ENCODE measurements at places on chromosomes 4 and X. TPM values are rescaled to one million over a fixed set of nuclear protein-coding genes. Genes with fewer than 3 reads are reported as not detected.

DNA sequence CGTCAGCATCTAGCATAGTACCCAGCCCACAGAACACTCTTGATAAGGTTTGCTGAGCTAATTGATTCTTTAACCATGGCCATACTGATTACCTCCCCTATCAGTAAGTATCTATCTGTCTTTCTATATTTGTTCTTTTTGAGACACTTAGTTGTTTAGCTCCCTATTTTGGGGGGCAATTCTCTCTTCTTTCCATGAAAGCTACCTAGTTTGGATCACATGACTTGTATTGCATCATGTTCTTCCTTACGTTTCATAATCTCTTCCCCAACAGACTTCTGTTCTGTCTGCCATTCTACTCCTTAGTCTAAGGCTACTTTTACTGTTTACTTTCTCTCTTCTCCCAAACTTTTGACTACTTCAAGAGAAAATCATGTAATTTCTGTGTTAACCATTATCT is 39.0 kb downstream of the TBC1D19 start:
- DNase-seq: no peak

GRCh38 chr4:55524844-55525571 is 21.7 kb downstream of the CLOCK start:
- DNase-seq: no peak

The IQCM gene
- total RNA-seq: not detected

DNA sequence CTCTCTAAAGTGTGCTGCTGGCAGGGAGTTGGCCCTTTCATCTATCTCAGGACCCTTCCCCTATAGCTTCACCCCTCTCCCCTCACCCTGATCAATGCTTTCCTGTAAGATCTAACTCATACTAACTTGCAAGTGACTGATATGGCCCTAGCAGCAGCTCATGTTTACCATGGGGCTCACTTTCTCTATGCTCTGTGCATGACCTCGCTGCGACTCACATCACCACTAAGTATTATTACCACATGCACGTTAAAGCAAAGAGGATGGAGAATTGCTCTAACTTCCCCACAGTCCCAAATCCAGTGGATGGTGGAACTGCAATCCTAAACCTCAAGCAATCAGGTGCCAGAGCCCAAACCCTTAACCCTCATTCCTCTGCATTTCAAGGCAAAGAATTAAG is 626.6 kb downstream of the MID1IP1 start:
- no peak for DNase-seq

DNA sequence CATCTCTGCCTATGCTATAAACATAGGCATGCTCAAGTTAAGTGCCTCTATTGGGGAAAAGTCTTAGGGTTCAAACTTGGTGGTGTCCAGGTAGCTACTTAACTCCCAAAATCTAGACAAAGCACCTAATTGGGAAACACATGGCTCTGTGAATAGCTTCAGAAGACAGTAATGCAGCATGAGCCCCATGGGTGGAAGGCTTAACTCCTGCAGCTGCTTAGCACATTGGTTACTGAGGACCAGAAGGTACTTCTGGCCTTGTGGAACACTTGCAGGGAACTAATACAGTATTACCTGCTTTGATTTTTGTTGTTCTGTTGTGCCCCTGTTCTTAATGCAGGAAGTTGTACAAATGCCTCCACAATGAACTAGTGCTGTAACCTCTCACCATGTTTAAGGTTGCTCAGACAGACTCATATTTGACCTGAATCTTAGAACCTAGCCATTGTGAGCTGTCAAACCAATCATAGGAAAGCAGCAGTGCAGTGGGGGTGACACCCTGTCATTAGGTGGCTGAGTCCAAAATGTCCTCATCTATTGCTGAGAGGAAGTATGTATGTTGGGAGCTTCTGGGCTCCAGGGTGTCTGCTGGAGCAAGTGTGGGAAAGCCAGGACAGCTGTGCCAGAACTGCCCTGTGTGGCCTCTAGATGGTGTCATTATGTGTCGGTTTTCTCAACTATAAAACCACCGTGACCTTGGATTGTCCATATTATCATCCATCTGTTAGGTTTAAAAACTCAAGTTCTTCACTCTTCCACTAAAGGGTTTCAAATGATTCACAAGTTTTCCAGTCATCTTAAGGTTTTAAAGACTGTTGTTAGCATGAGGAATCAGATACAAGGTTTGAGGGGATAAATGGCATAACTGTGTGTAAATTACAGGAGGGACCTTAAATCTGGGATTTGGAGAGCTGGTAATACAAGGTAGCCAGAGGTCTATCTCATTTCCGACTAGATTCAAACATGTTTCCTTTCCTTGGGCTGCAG is 69.9 kb upstream of the WDR1 start:
- DNase-seq: no peak

The FBXW7 gene
- total RNA-seq: 125 TPM

DNA sequence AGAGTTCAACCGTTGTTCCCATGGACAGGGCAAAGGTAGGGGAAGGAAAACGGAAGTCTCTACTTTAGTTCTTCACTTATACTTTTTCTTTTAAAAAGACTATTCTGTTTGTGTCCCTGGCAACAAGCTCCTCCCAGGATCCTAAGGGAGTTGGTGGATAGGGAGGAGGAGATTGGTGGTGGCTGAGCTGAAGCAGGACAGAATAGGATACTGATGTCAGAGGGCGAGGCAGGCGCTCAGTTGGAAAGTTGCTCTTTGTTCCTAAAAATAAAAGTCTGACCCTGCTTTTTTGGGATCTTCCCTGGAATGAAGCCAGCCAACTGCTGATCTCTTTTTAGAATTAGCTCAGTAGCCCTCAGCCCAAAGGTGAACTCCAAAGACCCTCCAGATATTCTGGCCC is 104.7 kb downstream of the MGST2 start:
- DNase-seq: no peak

DNA sequence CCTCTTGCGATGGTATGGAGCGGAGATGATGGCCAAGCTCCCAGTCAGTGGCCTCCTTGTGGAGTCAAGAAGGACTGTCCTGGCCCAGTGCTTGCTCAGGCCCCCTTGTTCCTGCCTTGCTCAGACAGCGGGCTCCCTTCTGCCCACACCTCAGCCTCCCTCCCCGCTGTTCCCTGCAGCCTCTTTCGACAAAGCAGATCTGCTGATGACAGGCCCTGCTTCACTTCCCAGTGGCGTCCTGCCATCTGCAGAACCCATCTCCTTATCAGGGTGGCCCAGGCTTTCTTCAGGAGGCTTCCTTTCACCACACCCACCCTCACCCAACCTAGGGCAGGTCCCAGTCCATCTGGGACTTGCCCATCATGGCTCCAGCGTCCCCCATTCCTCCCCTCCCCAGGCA is 80.0 kb downstream of the CLDN34 start:
- DNase-seq: no peak

The MID2 gene
- total RNA-seq: 5.8 TPM

GRCh38 chrX:40938423-40938822 is 146.8 kb upstream of the USP9X start:
- DNase-seq: no peak

DNA sequence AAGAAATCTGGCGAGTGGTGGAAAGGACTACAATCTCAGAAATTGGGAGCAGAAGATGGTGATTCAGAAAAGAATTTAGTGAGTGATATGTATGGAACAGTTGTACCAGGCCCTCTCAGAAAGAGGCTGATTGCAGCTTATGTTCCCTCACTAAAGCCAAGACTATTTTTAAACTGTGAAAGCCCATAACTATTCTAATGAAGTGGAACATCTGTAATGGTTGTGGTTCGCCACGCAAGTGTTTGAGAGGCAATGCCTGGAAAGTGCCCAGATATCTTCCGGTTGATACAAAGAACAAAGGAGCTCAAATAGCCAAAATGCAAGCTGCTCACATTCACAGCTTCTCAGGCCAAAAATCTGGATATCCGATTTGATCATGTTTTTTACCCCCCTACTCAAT is 1250.7 kb downstream of the RAPGEF2 start:
- DNase-seq: no peak

The FAM9B gene
- not detected for total RNA-seq

GRCh38 chr4:158122501-158122900 is 50.3 kb downstream of the GASK1B start:
- no peak for DNase-seq

DNA sequence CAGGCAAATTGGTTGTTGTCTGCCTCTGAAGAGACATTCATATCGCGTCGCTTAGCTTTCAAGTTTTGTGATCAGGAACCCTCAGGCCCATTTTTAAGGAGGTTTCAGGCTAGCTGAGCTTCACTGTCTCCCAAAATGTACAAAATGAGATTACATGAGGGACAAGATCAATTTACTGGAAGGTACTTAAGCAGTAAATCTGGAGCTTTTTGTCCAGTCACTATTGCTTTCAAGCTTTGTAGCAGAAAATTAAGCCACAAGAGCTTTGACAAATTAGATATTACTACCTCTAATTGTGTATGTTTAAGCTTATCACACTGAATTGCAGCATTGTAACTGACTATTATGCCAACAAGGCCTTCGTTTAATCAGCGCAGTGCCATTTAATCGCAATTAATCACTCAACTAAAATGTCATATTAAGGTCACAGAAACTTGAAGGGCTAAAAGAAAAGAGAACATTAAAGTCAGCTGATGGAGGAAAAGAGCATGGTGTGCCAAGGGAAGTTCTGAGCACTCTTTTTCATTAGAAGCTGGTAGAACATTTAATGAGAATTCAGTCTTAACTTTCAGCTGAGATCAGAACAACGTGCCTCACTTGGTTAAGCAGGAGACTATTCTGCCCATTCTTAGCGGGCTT is 353.0 kb downstream of the FBXO8 start:
- no peak for DNase-seq

The RIPPLY1 gene
- total RNA-seq: not detected

- no peak for DNase-seq
These were observed 10.3 kb downstream of the SRPX2 start for GRCh38 chrX:100654261-100654660.

DNA sequence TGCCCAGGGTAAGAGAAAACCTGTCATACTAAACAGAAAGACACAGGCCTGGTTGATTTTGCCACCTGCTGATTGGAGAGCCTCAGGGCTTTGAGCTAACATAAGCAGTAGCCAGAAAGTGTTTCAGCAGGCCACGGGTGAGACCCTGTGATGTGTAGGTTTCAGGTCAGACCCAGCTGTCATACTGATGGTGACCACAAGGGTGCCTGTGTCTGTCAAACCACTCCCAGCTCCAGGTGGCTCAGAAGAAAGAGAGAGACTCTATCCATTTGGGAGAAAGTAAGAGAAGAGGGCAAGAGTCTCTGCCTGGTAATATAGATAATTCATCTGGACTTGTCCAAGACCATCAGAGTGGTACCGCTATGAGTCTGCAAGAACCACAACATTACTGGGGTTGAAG is 72.8 kb upstream of the NLRP2B start:
- DNase-seq: no peak

The STOX2 gene
- not detected for total RNA-seq

The BDH2 gene
- total RNA-seq: 8.8 TPM

GRCh38 chr4:24244663-24245490 is 339.5 kb downstream of the DHX15 start:
- DNase-seq: no peak

- no peak for DNase-seq
These were observed 928 bp downstream of the GYG2 start for GRCh38 chrX:2829469-2830246.

DNA sequence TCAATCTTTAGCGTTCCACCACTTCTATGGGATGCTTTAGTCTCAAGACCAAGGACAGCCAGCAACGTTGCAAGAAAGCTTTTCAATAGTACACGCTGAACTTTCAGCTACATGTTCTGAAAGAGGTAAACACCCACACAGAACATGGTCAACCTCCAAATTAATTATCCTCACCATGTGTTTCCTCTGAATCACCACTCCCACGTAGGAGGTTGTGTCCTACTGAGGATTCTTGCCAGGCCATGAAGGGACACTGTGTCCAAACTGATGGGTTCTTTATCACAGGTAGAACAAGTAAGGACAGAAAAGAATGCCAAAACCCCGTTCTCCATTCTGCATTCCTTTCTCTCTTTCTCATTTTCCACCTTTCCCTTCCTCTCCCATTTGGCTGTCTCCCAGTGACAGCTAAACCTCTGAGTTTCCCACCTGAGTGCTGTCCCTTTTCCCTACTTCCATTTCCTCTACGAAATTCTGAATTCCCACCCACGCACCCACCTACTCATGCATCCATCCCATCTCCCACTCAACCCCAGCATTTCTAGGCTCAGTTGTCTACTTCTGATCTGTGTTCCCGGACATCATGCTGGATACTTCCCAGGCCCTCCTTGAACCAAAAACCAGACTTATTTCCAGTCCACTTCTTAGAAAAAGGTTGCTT is 29.0 kb upstream of the GPM6B start:
- no peak for DNase-seq

- DNase-seq: no peak
These were observed 2.6 kb downstream of the LAS1L start for GRCh38 chrX:65532016-65532415.

- DNase-seq: no peak
These were observed 154.9 kb upstream of the EPHA5 start for GRCh38 chr4:65825116-65825753.

The FGF5 gene
- not detected for total RNA-seq

The TBC1D8B gene
- 8.4 TPM for total RNA-seq

The TCEAL2 gene
- total RNA-seq: not detected

DNA sequence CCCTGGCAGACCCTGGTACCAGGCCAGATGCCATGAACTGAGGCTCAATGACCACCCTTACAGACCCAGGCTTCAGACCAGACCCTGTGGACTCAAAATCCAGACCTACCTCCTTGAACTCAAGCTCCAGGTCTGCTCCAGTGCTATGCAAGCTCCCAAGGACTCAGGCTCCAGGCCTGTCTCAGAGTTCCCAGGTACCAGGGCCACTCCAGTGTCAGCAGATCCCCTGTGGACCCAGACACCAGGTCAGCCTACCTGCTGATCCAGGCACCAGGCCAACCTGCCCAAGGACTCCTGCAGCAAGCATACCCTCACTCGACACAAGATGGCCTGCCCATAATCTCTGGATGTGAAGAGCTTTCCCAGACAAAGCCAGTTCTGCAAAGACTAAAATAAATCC is 44.7 kb upstream of the MAGED4 start:
- DNase-seq: no peak

- no peak for DNase-seq
These were observed 2017.6 kb upstream of the IGFBP7 start for GRCh38 chr4:59127743-59128142.

The ASB12 gene
- total RNA-seq: 0.37 TPM

DNA sequence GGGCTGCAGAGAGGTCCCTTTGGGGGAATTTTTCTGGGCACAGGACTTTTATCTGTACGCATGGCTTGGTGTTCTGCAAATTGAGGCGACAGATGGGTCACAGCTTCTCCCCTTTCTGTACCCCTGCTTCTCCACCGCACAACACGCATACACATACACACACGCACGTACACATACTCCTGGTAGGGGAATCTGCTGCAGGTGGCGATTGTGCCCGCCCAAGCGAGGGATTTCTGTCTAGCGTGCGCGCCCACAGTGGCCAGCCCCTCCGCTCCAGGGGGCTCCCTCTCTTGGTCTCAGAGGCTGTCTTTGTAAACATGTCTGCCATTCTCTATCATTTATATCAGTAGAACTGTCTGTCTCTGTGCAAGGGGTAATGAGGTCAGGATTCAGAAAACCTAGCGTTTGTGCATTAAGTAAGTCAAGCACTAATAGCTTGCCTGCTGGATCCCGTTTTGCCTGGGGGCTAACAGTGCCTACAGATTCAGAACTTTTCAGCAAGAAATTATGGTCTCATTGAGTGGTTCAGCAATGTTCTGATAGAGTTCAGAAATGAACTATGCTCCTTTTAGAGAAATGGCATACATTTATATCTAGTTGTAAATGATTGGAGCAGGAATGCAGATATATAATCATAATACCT is 2.2 kb downstream of the GRID2 start:
- no peak for DNase-seq
